Dorsolateral prefrontal cortex (tissue), 122 donors: ENCODE measurements at places on chromosomes 6 and 20.

GRCh38 chr6:147653631-147654030, 145.1 kb downstream of the SAMD5 start:
- DNase-seq = no peak

GRCh38 chr20:32943490-32944052, 60.7 kb downstream of the SUN5 start:
- no peak for DNase-seq

- DNase-seq = no peak
Observed at GRCh38 chr20:4383961-4384360, 337.7 kb upstream of the PRND start.

- no peak for DNase-seq
Observed at GRCh38 chr20:54623991-54624569, 148.7 kb downstream of the DOK5 start.

DNA sequence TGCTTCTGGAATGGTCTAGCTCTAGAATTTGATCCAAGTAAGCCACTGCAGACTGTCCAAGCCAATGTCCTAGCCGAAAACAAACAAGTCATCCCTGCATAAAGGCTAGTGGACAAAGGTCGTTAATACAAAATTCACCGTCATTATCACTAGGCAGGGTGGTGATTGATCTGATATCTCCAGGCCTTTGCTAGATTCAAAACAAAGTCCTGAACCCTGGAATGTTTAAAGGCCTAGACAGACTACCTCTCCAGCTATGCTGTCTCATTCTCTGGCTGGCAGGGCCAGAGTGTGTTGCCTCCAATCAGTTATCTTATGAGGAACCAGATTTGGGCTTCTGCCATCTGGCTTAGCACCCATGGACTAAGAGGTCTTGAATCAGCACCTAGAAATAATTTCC, 38.3 kb downstream of the MAP7 start:
- DNase-seq = no peak

DNA sequence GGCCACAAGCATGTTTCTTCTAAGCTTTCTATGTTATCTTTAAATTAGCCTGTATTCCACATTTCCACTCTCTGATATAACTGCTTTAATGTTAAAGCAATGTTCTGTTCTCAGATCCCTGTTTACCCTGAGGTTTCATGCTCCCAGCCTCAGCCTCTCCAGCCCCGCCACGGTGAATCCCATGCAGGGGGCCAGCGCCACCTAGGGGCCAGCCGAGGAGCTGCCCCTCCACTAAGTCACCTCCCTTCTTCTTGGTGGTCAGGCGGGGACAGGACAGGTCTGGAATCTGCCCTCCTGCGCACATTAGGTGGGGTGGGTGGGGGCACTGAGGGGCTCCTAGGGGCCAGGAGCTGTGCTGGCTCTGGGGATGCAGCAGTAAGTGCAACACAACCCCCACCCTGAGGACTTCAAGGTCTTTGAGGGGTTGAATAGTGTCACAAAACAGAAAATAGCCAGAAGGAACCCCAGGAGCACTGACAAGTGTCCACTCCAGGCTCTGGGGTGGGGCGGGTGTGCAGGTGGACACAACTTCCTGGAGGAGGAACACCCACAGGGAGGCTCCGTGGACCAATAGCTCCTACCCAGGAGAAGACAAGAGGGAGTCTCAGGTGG, 61.6 kb downstream of the RAB44 start:
- DNase-seq = peak; percentile 84

- no peak for DNase-seq
Observed at GRCh38 chr20:61756966-61757677, 308.6 kb downstream of the TAF4 start.

GRCh38 chr6:11711003-11711983, 67.3 kb downstream of the ADTRP start:
- no peak for DNase-seq

DNA sequence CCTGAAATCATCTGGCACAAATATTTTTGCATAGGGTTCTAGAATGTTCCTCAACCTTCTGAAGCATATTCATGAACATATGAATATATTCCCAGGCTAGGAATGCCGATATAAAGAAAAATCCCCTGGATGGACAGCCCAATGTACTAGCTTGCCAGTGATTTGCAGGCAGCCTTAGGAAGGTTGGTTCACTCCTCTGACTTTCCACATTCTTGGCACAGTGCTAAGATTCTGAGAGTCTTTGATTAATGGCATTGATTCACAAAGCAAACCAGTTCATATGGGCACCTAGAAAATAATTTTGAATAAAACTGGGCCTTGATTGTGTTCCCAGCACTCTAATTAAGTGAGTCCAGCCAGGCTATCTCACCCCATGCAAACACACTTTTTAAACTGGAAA, 56.9 kb upstream of the ENPP4 start:
- no peak for DNase-seq

DNA sequence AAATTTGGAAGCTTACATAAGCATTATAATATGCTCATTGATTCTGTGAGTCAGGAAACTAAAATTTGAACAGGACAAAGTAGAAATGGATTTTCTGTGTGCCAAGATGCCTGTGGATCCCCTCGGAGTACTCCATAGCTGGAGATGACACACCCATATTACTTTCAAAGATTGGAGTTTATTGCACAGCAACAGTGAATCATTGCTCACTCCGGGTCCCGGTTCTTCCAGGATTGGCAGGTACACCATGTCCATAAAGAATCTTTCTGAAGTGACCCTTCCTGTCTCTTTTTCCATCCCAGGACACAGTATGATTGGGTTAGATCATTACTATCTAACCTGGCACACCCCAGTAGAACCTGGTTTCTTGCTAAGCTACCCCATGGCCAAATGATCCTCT, 2.7 kb upstream of the BTN2A2 start:
- no peak for DNase-seq

- DNase-seq = no peak
Observed at GRCh38 chr20:15857173-15857784, 716.0 kb downstream of the KIF16B start.

DNA sequence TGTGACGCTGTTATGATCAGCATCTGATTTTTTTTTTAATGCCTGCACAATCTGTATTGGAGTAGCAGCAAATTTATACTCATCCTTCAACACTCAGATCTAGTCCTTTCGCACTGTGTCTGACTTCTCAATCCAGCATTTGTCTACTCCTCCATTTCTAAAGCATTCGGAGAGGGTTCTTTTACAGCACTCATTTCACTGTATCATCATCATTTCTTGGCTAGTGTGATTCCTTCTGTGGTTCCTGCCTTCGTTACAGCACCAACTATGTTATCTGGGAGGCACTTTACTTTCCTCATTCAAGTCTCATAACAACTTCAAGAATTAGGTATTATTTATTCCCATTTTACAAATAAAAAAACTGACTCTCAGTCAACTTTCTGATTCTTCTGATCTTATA, 18.0 kb downstream of the NUDT3 start:
- DNase-seq = no peak

- DNase-seq = no peak
Observed at GRCh38 chr20:64198347-64198746, 34.1 kb downstream of the MYT1 start.

DNA sequence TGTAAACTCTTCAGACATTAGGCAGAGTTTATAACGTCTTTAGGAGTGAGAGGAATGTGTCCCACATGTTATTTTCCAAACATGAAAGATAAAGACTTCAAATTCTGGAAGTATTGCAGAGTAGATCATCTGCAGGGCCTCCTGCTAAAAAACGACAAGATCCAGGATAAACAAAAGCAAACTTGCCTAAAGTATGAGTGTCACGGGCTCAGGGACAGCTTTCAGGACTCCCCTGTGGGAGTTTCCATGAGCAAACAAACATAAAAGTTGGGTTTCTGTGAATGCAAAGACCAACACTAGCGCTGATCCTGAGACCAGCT, 76.9 kb downstream of the TXNDC5 start:
- DNase-seq = no peak

DNA sequence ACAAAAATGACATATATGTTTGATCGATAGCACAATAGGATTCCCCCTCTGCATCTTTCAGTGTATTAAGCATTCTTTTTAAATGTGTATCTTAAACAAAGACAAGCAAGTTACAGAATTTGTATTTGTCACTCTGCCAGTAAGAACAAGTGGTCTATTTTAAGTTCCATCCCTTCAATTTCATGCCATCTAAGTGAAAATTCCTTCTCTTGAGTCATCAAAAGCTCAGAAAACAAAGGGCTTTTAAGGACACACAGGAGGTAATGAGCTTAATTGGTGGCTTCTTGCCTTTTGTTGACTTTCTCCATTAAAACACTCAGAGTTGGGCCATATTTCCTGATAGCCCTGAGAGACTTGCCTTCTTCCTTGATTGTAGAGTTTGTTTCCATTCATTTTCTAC, 547.8 kb downstream of the TENT5A start:
- DNase-seq = no peak

DNA sequence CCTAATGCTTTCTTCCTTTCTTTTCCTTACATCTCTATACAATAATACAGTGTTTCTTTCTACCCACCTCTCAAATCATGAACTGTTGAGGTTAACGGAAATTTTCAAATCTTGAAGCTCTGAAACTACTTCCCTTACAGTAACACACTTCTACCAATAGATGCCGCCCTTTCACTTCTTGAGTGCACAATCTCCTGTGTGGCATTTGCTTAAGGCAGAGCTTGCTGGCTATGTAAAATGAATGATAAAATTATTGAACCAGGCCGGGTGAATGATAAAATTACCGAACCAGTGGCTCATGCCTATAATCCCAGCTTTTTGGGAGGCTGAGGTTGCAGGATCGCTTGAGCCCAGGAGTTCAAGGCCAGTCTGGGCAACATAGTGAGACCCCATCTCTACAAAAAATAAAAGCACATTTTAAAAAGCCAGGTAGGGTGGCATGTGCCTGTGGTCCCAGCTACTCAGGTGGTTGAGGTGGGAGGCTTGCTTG, 56.8 kb downstream of the KCNS1 start:
- DNase-seq = no peak

DNA sequence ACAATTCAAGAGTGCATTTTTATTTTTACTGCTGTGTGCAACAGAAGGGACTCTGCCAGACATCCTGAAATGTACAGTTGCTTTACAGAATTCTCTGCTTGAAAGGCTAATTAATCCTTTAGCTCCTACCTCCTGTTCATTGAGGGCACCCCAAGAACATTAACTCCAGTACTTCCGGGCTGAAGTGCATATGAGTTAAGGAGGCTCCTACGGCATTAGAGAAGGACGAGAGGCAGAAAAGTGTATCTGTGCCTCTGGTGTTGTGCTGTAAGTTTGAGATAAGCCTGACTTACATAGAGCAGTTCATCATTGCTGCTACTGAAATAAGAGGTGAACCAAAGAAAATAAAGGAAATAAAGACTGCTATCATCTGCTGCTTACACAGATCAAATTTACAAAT, 609.3 kb upstream of the ADGRB3 start:
- no peak for DNase-seq

GRCh38 chr6:25327432-25327831, 48.3 kb downstream of the CARMIL1 start:
- no peak for DNase-seq

GRCh38 chr6:104809116-104809515, 50.6 kb downstream of the HACE1 start:
- no peak for DNase-seq

- no peak for DNase-seq
Observed at GRCh38 chr6:126312013-126312665, 27.8 kb upstream of the CENPW start.

DNA sequence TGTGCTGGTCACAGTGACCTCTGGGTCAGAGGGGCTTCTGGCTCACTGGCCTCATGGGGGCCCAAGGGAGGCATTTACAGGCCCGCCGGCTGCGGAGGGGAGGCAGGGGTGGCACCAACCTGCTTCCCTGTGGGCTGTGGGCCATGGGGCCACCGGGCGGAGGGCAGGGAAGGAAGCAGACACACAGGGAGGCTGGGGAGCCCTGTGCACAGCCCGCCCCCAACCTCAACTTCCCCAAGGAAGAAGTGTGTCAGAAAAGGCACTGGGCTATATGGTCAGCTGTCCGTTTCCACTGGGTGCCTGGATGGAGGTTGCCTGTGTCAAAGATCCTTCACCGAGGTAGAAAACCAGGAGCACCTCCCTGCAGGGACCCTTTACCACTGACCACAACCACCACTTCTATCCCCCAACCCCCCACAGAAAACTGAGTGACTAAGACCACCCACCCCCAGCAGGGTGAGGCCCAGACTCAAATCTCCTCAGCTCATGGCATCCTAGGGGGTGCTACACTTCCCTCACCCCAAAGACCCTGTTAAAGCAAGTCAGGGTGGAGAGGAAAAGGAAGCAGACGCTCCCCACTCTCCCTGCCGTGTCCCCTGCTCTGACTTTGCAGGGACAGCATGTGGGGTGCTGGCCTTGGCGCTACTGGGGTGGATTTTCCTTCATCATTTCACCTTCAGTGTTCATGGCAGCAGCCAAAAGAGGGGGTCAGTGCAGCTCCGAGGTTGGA, 5.6 kb downstream of the CST3 start:
- no peak for DNase-seq

GRCh38 chr6:95693108-95693507, 115.8 kb downstream of the MANEA start:
- no peak for DNase-seq

DNA sequence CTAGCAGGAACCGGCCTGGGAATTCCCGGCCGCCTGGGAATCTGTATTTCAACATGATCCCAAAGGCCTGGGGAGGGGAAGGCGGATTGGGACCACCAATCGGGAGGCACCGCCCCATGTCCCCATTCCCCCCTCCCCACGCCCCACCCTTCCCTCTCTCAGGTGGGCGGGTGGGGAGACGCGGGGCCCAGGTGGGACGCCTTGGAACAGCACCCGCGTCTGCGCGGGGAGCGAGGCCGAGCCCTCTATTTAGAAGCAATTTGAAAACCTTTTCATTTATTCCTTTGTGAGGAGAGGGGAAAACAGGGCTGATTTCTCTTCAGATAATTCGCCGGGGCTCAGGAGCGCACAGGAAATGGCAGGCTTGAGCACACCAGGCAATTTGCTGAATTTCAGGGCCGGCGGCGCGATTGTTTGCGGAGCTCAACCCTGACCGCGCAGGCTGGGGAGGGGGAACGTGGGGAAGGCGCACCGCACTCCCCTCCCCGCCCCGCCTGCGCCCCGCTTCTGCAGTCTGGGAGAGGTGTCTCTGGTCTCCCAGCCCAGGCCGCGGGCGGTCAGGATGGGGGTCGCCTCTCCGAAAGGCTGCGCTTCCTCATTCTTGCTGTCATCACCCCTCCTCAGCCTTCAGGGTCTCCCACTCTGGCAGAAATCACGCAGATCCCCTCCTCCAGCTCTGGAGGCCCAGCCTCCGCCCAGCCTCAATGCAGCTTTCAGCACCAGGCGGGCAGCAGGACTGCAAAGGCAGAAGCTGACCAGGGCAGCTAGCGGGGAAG, 170.0 kb downstream of the GRM4 start:
- DNase-seq = peak; percentile 1

GRCh38 chr6:130434174-130434873, 68.5 kb downstream of the TMEM200A start:
- no peak for DNase-seq

DNA sequence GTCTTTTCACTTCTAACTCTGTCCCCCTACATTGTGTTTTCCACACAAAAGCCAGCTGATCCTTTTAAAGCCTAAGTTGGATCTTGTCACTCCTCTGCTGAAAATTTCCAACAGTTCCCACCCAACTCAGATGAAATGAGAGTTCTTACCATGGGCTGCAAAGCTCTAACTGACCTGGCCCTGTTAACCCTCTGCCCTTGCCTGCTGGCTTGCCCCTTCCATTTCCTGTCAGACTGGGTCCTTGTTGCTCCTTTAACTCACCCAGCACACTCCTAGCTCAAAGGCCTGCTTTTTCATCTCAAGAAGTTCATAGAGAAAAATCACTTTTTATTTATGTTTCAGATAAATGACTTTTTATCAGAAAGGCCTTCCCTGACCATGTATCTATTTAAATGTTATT, 66.5 kb upstream of the HEY2 start:
- no peak for DNase-seq

GRCh38 chr6:142258305-142258704, 43.5 kb upstream of the ADGRG6 start:
- DNase-seq = no peak

- no peak for DNase-seq
Observed at GRCh38 chr6:144232832-144233230, 52.3 kb upstream of the UTRN start.
